ENCODE measurements at places on chromosomes 1 and 21. TPM values are rescaled to one million over a fixed set of nuclear protein-coding genes. Genes with fewer than 3 reads are reported as not detected.

- no peaks in the 10 kb centered on the region for H3K36me3 ChIP-seq
- H3K4me1 ChIP-seq = no peaks in the 10 kb centered on the region
- H3K27ac ChIP-seq = no peak overlapping the region
These were observed 52.4 kb downstream of the TMEM53 start for GRCh38 chr1:44621841-44622286.

GRCh38 chr1:214518361-214518760 is 33.0 kb downstream of the PTPN14 start:
- no peak overlapping the region for H3K4me3 ChIP-seq
- no peak for DNase-seq
- H3K36me3 ChIP-seq = no peaks in the 10 kb centered on the region

DNA sequence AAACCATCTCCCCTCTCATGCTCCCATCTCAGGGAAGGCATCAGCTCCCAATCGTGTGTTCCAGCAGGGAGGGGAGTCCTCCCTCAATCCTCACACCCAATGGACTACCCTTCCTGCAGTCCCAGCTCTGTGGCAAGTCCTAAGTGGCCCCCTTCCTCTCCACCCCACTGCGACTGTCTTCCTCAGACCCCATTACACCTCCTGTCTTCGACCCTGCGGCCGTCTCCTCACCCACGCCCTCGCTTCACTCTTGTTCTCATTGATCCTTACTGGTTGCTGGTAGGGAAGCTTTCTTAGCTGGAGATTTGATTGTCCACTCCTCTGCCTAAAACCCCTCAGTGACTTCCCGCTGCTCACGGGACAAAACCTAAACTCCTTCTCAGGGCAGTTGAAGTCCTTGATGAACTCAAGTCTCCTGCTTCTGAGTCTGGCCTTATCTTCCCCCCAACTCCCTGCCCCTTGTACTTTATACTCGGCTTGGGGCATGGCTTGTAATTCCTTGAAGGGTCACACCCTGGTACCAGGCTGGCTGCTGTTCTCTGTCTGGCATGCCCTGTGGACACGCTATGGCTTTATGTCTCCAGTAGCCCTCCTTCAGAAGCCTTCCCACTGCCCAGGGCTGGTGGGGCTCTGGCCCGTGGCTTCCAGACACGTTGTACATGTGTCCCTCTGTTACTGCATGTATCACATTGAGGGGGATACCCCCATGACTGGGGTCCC is 2.3 kb upstream of the EPS8L3 start:
- no peak overlapping the region for H3K4me3 ChIP-seq
- H3K4me1 ChIP-seq = peaks cover 3% of the 10 kb centered on the region
- no peak for DNase-seq
- H3K36me3 ChIP-seq = no peaks in the 10 kb centered on the region

DNA sequence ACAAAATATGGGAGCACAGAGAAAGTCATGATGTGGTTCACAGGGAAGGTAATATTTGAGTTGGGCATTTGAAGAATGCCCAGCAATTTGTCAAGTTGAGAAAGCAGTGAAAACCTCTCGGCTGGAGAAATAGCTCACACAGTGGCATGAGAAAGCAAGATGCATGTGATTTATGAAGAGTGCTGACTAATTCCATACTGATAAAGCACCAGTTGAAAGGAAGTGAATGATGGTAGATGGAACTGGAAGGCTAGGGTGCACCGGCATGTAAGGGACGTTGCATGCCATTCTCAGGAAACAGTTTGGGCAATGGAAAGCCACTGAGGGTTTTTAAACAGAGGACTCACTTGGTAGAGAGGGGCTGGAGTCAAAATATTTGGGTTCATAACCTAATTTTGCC is 53.5 kb upstream of the MTF2 start:
- H3K4me3 ChIP-seq = no peak overlapping the region
- H3K4me1 ChIP-seq = peaks cover 13% of the 10 kb centered on the region
- H3K27me3 ChIP-seq = peaks cover 11% of the 10 kb centered on the region
- no peak for DNase-seq

- H3K27ac ChIP-seq = peak overlapping the region; percentile 74
- no peaks in the 10 kb centered on the region for H3K36me3 ChIP-seq
- peaks cover 51% of the 10 kb centered on the region for H3K4me1 ChIP-seq
- H3K27me3 ChIP-seq = peaks cover 35% of the 10 kb centered on the region
These were observed 544 bp downstream of the ILDR2 start for GRCh38 chr1:166974647-166975345.

GRCh38 chr1:11422686-11423085 is 56.3 kb upstream of the DISP3 start:
- no peak overlapping the region for H3K27ac ChIP-seq
- H3K36me3 ChIP-seq = no peaks in the 10 kb centered on the region
- no peak overlapping the region for H3K4me3 ChIP-seq
- DNase-seq = no peak

- H3K36me3 ChIP-seq = no peaks in the 10 kb centered on the region
- H3K27me3 ChIP-seq = peaks cover 2% of the 10 kb centered on the region
- no peak for DNase-seq
- H3K4me3 ChIP-seq = no peak overlapping the region
- no peak overlapping the region for H3K27ac ChIP-seq
These were observed 75.3 kb upstream of the RGS4 start for GRCh38 chr1:162993846-162994245.

GRCh38 chr1:114627107-114627506 is 42.7 kb downstream of the DENND2C start:
- no peaks in the 10 kb centered on the region for H3K4me1 ChIP-seq
- H3K4me3 ChIP-seq = no peak overlapping the region
- no peak for DNase-seq
- peaks cover 11% of the 10 kb centered on the region for H3K27me3 ChIP-seq
- H3K36me3 ChIP-seq = no peaks in the 10 kb centered on the region

- no peak overlapping the region for H3K27ac ChIP-seq
- peak overlapping the region; percentile 62 for H3K4me3 ChIP-seq
- DNase-seq = peak; percentile 21
- H3K4me1 ChIP-seq = peaks cover 16% of the 10 kb centered on the region
- peaks cover 12% of the 10 kb centered on the region for H3K27me3 ChIP-seq
- peaks cover 3% of the 10 kb centered on the region for H3K36me3 ChIP-seq
These were observed 93.9 kb downstream of the ADCY10 start for GRCh38 chr1:167819849-167820683.

ASCL5 gene
- total RNA-seq = not detected

NVL gene
- total RNA-seq = 45.6 TPM

DNA sequence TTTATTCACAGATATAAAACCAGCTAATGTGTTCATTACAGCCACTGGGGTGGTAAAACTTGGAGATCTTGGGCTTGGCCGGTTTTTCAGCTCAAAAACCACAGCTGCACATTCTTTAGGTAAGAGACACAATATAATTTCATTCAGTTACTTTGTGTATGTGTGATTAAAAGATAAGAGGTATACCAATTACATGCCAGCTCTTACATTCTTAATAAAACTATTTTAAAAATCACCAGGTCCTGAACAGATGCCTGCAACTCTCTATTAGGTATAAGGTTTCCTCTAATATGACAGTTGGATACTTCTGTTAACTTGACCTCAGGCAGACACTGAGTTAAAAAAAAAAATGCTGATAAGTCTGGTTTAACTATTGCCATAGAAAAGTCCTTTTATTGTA is 122.1 kb downstream of the NEK7 start:
- no peaks in the 10 kb centered on the region for H3K27me3 ChIP-seq
- no peak for DNase-seq
- H3K4me3 ChIP-seq = no peak overlapping the region
- H3K4me1 ChIP-seq = peaks cover 15% of the 10 kb centered on the region
- H3K36me3 ChIP-seq = peaks cover 22% of the 10 kb centered on the region
- H3K27ac ChIP-seq = no peak overlapping the region

DNA sequence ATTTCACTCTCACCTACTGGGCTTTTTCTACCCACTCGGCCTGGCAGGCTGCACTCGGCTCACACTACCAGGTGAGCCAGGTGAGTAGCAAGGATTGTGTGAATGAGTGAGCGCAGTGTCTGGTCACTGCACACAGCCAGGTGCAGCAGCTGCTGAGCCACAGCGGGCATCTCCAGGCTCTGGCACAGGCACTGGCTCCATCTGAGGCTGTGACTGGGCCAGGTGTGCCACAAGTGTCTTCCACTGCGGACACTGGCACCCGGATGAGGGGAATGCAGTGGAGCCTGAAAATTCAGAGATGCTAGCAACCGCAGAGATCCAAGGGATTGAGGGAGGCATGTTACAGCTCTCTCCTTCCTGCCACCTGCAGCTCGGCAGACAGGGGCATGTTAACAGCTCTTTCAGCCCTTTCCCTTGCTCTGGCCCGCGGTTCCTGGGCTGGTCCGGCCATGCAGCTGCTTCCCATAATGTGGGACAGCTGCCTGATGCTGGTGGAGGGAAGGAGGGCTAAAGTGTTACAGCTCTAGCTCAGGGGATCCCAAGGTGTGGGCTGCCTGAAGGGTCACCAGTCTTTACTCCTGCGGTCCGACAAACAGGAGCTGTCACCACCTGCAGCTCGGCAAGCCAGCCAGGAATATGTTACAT is 1038.3 kb downstream of the AMY1C start:
- no peak overlapping the region for H3K27ac ChIP-seq
- H3K4me1 ChIP-seq = no peaks in the 10 kb centered on the region
- DNase-seq = no peak
- H3K27me3 ChIP-seq = no peaks in the 10 kb centered on the region

DNA sequence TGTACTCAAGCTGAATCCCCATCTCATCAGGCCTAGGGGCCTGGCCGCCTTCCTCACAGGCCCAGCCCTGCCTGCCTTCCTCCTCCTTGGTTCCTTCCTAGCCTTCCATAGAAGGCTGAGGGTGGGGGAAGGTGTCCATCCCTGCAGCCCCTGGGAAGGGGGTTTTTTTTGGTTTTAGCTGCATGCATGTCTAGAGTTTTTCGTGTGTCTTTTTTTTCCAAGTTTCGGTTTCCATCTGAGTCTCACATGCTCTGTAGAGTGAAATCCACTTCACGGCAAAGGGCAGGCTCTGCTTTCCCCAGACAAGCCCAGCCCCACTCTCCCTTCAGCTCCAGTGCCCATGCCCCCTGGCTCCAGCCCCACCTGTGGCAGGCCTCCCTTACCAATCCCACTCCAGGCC is 32.1 kb downstream of the GRHL3 start:
- H3K27ac ChIP-seq = peak overlapping the region; percentile 28
- H3K27me3 ChIP-seq = peaks cover 5% of the 10 kb centered on the region
- H3K4me3 ChIP-seq = no peak overlapping the region
- no peaks in the 10 kb centered on the region for H3K36me3 ChIP-seq
- DNase-seq = peak; percentile 18

GRCh38 chr1:154611150-154611862 is 3.3 kb upstream of the ADAR start:
- H3K36me3 ChIP-seq = peaks cover 16% of the 10 kb centered on the region
- H3K4me1 ChIP-seq = peaks cover 55% of the 10 kb centered on the region
- peak overlapping the region; percentile 33 for H3K27ac ChIP-seq
- DNase-seq = no peak
- no peaks in the 10 kb centered on the region for H3K27me3 ChIP-seq

GRCh38 chr1:187013582-187014200 is 184.9 kb downstream of the PLA2G4A start:
- H3K4me3 ChIP-seq = no peak overlapping the region
- H3K4me1 ChIP-seq = peaks cover 7% of the 10 kb centered on the region
- H3K36me3 ChIP-seq = peaks cover 2% of the 10 kb centered on the region
- H3K27me3 ChIP-seq = peaks cover 4% of the 10 kb centered on the region
- DNase-seq = no peak
- H3K27ac ChIP-seq = no peak overlapping the region

HSPB7 gene
- not detected for total RNA-seq

GRCh38 chr21:45607021-45607908 is 36.3 kb upstream of the PCBP3 start:
- H3K4me3 ChIP-seq = no peak overlapping the region
- peaks cover 7% of the 10 kb centered on the region for H3K36me3 ChIP-seq
- H3K27ac ChIP-seq = peak overlapping the region; percentile 67
- H3K4me1 ChIP-seq = peaks cover 4% of the 10 kb centered on the region
- peak; percentile 45 for DNase-seq

CYP2J2 gene
- 2.8 TPM for total RNA-seq

NECTIN4 gene
- total RNA-seq = not detected

AIRE gene
- total RNA-seq = 0.58 TPM

LCE3D gene
- not detected for total RNA-seq

DNA sequence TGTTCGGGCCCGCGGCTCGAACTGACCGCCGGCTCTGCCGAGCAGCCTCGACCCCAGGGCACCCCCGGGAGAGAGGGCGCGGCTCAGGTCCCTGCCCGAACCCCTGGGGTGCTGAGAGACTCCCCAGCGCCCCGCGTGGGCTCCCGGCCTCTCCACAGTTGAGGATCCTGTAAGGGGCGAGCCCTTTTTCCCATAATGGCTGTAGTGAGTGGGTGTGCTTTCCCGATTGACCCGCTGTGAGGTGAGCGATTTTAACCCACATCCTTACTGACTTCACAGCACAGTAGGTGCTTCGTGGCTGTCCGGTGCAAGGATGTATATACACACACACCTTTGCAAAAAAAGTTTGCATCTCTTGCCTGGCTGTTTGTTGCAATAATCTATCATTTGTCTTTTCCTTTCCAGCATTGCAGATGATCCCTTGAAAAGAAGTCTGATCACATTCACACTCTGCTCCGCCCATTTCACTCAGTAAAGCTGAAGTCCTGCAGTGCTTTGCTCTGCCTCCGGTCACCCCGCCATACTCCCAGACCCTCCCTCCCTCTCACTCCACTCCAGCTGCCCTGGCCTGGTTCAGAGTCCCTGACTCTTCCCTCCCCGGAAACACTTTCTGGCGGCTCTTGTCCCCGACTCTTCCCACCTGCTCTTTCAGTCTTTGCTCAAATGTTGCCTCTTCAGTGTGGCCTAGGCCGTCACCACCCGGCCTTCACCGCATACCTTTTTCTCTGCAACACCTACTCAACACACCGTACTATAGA is 955 bp upstream of the UBE2G2 start:
- peaks cover 50% of the 10 kb centered on the region for H3K36me3 ChIP-seq
- no peaks in the 10 kb centered on the region for H3K27me3 ChIP-seq
- H3K4me1 ChIP-seq = peaks cover 39% of the 10 kb centered on the region
- H3K27ac ChIP-seq = peak overlapping the region; percentile 63
- no peak for DNase-seq

GRCh38 chr1:118117521-118117920 is 67.5 kb downstream of the SPAG17 start:
- no peak for DNase-seq
- no peaks in the 10 kb centered on the region for H3K36me3 ChIP-seq
- no peak overlapping the region for H3K27ac ChIP-seq
- no peaks in the 10 kb centered on the region for H3K4me1 ChIP-seq
